ENCODE measurements at places on chromosomes 6 and 20.

DNA sequence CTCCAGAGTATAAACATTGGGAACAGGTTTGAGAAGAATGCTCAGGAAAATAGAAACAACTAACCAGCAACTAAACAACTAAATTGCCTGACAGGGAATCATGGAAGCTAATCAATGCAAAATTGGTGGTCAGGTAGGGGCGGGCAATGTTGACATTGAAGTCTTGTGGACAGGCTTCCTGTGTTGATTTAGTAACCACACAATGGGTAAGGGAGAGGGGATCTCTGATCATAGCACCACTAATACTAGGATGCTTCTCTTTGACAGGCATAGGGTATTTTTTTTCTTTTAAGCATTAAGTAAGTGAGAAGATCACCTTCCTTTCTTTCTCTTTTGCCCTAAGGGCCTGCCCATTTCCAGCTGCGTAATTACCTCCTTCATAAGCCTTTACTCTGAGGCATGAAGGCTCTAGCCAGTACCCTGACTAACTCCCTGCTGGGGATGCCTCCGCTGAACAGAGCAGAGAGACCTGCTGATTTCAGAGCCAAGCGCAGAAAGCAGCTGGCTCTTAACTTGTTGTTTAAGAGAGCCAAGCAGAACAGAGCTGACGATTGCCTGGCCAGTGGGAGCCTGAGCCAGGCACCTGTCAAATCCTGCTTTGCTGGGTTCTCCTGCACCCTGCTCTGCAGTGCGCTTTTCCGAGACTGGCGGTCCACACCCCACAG lies 118.7 kb downstream of the BMP2 start:
- no peak for DNase-seq

DNA sequence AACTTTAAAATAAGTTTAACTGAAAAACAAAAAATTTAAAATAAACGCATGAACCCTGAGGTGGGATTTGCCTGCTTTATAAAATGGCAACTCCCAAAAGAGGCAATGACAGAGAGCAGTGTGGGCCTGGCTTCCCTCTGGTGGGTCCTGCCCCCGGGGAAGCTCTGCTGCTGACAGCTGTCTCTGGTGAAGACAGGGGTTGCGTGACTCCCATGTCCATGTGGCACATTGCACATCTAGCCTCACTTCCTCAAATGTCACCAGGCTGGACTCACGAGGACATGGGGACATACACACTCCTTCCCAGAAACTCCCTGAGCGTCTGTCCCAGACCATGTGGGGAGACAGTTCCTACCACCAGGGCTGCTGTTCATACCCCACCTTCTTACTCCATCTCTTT lies 66.2 kb downstream of the ABHD12 start:
- DNase-seq: no peak

DNA sequence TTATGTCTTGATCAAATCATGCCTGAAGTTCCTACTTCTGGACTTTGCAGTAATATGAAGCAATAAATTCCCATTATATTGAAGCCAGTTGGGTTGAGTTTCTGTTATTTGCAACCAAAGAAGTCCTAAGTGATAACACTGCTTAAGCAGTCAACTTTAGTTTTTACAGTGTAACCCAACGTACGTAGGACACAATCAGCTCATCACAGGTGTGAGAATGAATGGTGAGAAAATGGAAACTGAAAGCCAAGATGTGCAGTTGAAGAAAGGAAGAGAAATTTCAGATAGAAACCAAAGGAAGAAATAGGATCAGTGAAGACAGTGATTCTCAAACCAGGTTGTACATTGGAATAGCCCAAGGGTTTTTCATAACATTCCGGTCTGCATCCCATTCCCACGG lies 211.4 kb upstream of the ZFP64 start:
- no peak for DNase-seq

DNA sequence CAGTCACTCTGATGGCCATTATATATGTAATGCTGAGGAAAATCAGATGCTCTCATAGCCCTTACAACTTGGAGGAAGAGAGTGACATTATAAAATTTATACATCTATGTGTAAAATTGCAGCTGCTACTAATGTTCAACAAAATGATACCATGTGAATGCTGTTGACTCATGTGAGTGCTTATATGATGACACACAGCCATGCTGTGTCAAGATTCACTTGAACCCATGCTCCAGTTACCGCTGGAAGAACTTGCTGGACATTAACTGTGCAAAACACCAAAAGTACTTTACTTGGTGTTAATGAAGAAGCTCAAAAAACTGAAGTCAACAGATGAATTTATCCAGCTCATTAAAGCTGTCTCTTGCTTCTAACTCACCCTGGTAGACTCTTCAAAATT lies 318.9 kb upstream of the PLCB4 start:
- peak; percentile 70 for DNase-seq

Data from cardiac fibroblast (primary cell).